Stimulated activated CD4-positive, alpha-beta T cell treated with anti-CD3 and anti-CD28 coated beads, Interleukin-12 subunit alpha, Interleukin-12 subunit beta, amount 100 ng/mL, for 24 hours (primary cell): ENCODE measurements at places on chromosomes 12 and 14.

GRCh38 chr12:78483767-78484315 lies 380.7 kb upstream of the SYT1 start:
- DNase-seq, result no peak

- no peak for DNase-seq
Observed at GRCh38 chr12:5442251-5443006, 10.5 kb downstream of the NTF3 start.

DNA sequence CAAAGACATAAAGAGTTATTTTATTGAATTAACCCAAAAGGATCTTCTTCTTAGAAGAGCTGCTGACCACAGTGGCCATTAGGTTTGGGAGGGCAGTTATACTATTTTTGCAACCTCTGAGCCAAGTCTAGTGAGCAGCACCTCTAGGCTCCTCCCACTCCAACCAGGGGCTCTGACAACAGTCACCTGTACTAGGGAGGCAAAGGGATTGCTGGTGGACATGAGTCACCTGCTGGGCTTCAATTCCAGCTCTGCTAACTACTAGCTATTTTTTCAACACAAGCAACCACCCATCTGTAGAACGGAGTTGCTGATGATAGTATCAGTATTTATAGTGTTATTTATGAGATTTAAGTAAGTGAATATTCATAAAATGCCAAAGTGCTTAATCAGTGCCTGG lies 166.0 kb downstream of the KLHL28 start:
- no peak for DNase-seq

DNA sequence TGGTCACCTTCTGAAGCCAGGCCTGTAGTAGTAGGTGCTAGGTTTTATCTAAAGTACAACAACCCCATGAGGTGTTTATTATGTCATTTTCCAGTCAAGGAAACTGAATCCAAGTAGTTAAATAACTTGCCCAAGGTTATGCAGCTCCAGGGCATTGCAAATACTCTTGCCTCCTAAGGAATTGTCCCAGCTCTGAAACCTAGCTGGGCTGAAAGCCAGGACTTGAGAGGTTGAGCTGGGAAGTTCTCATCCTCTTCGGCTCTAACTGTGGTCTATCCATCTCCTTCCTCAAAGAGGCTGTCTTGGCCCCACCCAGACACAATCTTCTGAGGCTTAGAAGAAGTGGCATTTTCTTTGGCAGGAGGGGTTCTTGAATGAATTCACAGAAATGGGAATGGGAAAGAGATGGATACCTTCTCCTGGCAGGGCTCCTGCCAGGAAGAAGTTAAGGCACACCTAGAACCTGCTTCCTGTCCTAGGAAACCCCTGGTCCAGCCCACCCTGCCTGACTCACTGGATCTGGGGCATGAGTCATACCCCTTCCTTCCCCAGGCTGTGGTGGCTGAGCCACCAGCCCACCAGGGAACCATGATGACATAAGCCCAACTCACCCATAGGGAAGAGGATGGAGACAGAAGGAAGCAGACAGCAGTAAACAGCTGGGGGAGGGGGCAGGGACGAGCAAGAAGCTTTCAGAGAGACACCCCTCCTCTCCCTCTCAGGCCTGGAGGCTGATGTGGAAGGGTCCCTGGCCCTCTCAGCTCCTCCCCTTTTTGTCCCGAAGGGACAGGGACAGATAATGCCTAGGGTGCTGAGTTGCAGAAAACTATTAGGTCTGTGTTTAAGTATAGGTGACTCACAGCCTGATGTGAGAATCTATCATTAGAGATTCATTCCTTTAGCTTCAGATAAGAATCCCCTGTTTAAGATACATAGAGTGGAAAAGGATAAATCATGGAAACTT lies 2.1 kb upstream of the PLEK2 start:
- peak; percentile 10 for DNase-seq

GRCh38 chr12:256958-257357 lies 5.7 kb downstream of the SLC6A13 start:
- DNase-seq, result no peak

GRCh38 chr12:5511644-5512600 lies 80.0 kb downstream of the NTF3 start:
- DNase-seq, result peak; percentile 4

DNA sequence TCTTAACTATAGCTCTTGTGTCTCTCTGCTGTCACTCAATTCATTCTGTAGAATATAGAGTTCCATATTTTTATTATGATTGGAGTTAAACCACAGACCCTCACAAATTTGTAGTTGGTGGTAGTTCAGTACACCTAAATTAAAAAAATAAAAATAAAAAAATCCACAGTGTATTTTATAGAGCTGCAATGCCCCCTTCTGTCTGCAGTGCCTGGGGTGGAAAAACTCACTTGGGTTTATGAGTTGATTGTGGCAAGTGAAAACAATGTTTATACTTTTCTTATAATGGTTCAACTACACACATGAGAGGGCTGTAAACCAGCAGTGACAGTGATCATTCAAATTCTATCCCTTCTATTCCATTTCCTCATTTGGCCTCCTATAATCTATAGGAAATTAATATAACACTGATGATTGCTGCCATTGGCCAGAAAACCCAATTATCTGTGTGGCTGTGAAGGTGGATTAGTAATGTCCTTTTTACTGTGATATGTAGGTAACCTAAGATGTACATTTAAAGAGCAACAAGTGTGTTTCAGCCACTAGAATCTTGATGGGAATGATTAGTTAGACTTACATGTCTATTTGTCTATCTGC lies 166.9 kb upstream of the LRIG3 start:
- DNase-seq, result no peak

- no peak for DNase-seq
Observed at GRCh38 chr12:15131431-15131830, 89.8 kb downstream of the RERG start.

- DNase-seq, result no peak
Observed at GRCh38 chr14:99177886-99178835, 93.8 kb downstream of the BCL11B start.

DNA sequence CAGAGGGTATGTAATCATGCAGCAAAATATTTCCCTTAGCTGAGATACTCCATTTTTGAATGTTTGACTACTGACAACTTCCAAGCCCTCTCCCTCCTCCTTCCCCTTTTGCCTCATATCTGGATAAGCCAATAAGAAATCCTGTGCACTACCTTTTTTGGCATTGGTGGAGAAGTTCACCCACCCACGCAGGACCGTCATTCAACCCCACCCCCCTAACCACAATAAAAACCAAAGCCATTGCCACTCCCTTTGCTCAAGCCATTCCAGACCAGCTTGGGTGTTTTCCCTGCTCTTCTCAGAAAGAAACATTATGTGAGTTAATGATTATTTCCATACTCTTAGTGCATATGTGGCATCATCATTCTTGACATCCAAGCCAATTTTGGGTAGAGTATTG lies 176.7 kb downstream of the PTPN11 start:
- no peak for DNase-seq

DNA sequence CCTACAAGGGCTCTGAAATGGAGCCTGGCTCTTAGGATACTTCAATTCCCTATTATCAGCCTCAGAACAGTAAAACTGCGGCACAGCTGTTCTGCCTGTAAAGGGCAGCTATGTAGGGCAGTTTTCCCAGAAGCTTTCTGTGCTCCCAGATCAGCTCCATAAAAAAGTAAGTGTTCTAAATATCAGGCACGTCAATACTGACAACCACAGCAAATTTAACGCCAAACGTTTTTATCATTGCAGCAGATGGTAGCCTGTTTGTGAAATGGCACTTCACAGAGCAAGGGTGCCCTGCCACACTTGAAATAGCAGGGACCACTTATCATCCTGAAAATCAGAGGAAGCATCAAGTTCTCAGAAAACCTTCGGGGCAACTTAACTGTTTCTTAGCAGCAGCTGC lies 54.8 kb upstream of the PTHLH start:
- DNase-seq, result no peak

DNA sequence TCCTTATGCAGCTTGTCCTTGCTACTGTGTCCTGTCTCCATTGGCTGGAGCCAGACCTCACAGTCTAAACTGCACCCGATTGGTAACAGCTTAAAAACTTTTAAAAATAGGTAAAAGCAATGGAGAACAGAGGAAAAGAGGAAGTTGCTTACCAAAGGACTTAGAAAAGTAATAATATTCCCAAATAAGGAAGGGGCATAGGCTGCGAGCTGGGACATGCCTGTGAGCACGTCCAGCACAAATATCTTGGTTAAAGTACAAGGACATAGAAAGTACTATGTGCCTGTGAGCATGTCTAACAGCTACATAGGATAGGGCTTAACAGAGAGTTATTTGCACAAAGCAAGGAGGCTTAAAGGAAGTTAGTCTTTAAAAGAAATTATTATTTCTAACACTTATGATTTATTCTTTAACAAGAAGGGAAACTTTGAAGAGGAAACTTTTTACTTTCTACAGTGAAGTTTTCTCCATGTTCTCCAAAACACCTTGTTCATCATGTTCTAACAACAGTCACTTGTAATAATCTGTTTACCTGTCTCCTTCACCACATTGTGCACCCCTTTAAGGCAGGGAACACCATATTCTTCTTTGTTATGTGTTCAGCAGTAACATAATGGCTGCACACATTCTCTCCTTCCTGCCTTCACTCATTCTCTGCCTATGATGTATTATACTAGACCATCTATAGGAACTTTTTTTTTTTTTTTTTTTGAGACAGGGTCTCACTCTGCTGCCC lies 9.8 kb upstream of the UBE2N start:
- no peak for DNase-seq
